Fibroblast of lung (primary cell): ENCODE measurements at places on chromosomes 11 and 22. TPM values are rescaled to one million over a fixed set of nuclear protein-coding genes. Genes with fewer than 3 reads are reported as not detected.

FOXR1 gene
- total RNA-seq = not detected in 2 replicates

VPREB1 gene
- total RNA-seq = not detected in 2 replicates

PIWIL4 gene
- total RNA-seq = 3.3 and 3.6 TPM in 2 replicates

GLYATL2 gene
- 0.26 and 1.3 TPM in 2 replicates for total RNA-seq

OR6A2 gene
- under 0.01 and 0.17 TPM in 2 replicates for total RNA-seq

MYOD1 gene
- total RNA-seq = not detected in 2 replicates

OR2AT4 gene
- not detected in 2 replicates for total RNA-seq

ZNF215 gene
- 3.6 and 4.1 TPM in 2 replicates for total RNA-seq

SCN2B gene
- total RNA-seq = 4.9 and 7.3 TPM in 2 replicates

KCNJ11 gene
- total RNA-seq = not detected in 2 replicates

MPPED2 gene
- under 0.01 TPM in 2 replicates for total RNA-seq

TRIM48 gene
- total RNA-seq = not detected in 2 replicates

VPS11 gene
- 26.7 and 34.3 TPM in 2 replicates for total RNA-seq

SYCE3 gene
- total RNA-seq = 0.33 TPM in 1 of 2 replicates, not detected in the other

TSPO gene
- 179 and 243 TPM in 2 replicates for total RNA-seq

OR52R1 gene
- total RNA-seq = not detected in 2 replicates

IGSF22 gene
- total RNA-seq = under 0.01 TPM in 2 replicates

SELENOM gene
- total RNA-seq = 127 and 132 TPM in 2 replicates

C11orf65 gene
- total RNA-seq = 1.8 and 2.3 TPM in 2 replicates

MUC15 gene
- total RNA-seq = not detected in 2 replicates

GDPD4 gene
- total RNA-seq = not detected in 2 replicates

YPEL4 gene
- total RNA-seq = 1.5 and 2.3 TPM in 2 replicates

SCO2 gene
- total RNA-seq = 3.1 and 3.6 TPM in 2 replicates

ADAMTS8 gene
- 8.5 and 15.0 TPM in 2 replicates for total RNA-seq

LINC01488 gene
- total RNA-seq = not detected in 2 replicates

FGF19 gene
- total RNA-seq = not detected in 2 replicates

BIK gene
- total RNA-seq = not detected in 2 replicates

GALNT18 gene
- total RNA-seq = 9.5 and 19.3 TPM in 2 replicates

HBE1 gene
- total RNA-seq = 0.33 TPM in 1 of 2 replicates, not detected in the other

PLAAT5 gene
- 0.50 and 0.51 TPM in 2 replicates for total RNA-seq

FOLR1 gene
- not detected in 2 replicates for total RNA-seq

SERHL2 gene
- total RNA-seq = 3.3 and 4.6 TPM in 2 replicates

VWA5A gene
- 18.7 and 22.3 TPM in 2 replicates for total RNA-seq

BTBD18 gene
- total RNA-seq = not detected in 2 replicates

SYT12 gene
- total RNA-seq = under 0.01 and 0.26 TPM in 2 replicates

OR8D4 gene
- not detected in 2 replicates for total RNA-seq

ISX gene
- not detected in 2 replicates for total RNA-seq

NAALADL1 gene
- total RNA-seq = 26.2 and 35.5 TPM in 2 replicates

KCNJ1 gene
- total RNA-seq = under 0.01 TPM in 1 of 2 replicates, not detected in the other

CASP5 gene
- total RNA-seq = 0.17 and 0.26 TPM in 2 replicates

OR2D2 gene
- 0.26 and 0.33 TPM in 2 replicates for total RNA-seq

MOGAT2 gene
- total RNA-seq = not detected in 2 replicates

MN1 gene
- total RNA-seq = 1.0 and 7.4 TPM in 2 replicates

RASD2 gene
- total RNA-seq = under 0.01 TPM in 2 replicates

OR4S2 gene
- not detected in 2 replicates for total RNA-seq

A4GALT gene
- total RNA-seq = 14.9 and 16.2 TPM in 2 replicates

POTEH gene
- total RNA-seq = not detected in 2 replicates

APOL3 gene
- 32.4 and 42.3 TPM in 2 replicates for total RNA-seq

AQP11 gene
- total RNA-seq = 7.4 and 11.2 TPM in 2 replicates

F2 gene
- total RNA-seq = not detected in 2 replicates

ATP6V1E1 gene
- total RNA-seq = 164 and 182 TPM in 2 replicates

MS4A14 gene
- total RNA-seq = not detected in 2 replicates

OR56A1 gene
- not detected in 2 replicates for total RNA-seq
